ENCODE measurements at places on chromosomes 6 and 20.

DNA sequence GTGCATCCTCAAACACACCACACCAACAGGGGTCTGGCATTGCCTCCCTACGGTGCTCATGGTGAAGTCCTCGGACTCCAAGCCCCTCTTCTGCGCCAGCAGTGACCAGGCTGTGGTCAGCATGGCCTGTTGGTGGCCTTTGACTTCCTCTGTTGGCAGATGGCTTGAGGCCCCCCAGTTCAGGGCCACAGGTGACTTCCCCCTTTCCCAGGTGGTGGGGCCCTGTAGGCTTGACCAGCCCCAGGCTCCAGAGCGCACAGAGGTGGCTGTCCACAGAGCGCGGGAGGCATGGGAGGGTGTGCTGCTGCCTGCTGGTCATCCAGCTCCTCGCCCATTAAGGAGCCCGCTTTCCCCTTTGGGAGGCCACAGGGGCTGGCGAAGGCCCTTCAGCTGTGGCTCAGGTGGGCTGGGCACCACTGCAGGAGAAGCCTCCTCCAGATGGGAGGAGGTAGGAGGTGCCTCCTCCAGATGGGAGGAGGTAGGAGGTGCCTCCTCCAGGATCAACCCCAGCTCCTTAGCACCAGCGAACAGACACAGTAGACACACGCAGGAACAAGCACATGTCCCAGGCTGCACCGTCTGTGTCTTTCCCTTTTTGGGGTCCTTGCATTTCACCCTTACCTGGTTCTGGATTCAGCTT, 52.1 kb upstream of the BHLHE23 start:
- DNase-seq: peak; percentile 19

DNA sequence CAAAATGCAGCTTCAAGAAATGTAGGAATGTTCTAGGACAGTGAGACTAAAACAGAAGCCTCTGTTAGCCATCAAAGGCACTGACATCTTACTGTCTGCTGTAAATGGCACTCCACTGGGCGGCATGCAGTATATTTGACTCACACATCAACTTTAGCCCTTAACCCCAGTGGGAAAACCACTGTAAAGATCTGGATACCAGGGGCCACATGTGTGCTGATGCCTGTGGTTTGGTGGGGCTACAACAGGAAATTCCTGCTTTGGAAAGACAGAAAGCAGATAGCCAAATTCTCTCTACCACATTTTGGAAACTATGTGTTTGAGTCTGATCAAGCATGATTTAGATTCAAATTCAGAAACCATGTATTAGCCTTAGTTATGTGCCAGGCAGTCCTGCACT, 4.3 kb downstream of the PFDN4 start:
- no peak for DNase-seq

- DNase-seq: no peak
Observed at GRCh38 chr6:132494954-132495353, 18.0 kb downstream of the STX7 start.

GRCh38 chr20:37529214-37529967, 1.7 kb upstream of the BLCAP start:
- DNase-seq: no peak

GRCh38 chr20:48259456-48259855, 474.2 kb upstream of the SULF2 start:
- DNase-seq: no peak

- DNase-seq: no peak
Observed at GRCh38 chr6:118632359-118632758, 19.0 kb downstream of the CEP85L start.

DNA sequence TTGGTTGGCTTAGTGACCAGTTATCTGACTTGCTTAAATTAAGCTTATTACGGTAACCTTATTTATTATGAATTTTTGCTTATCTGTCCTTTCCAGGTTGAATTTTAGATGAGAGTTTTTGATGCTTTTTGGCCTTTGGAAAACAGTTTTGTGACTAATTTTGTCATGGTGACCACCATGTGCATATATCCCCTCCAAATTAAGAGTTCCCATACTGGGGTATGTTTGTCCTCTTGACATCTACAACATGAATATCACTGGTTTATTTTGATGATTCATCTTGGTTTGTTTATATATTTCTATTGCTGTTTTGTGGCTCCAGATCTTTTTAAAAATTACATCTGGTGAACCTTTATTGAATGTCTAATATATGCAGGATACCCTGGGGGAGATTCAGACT, 61.4 kb downstream of the PHF20 start:
- DNase-seq: no peak

GRCh38 chr20:2122936-2123335, 21.3 kb downstream of the STK35 start:
- no peak for DNase-seq

DNA sequence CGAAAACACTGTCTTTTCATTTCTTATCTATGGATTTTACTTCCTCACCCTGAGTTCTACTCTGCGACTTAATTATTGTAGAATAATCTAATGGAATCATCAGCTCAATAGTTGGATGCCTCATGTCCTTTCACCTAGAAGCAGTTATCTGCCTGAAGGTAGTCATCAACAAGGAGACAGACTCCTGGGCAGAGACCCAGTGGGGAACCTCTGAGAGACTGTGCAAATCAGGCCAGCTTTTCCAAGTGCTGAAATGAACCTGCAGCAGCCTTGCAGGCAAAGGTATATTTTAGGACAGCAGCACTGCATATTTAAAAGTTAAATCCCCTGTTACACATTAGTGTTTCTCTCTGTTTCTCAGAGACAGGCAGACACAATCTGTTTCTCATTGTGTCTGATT, 99.7 kb upstream of the STMND1 start:
- no peak for DNase-seq

GRCh38 chr6:56230976-56231566, 16.3 kb downstream of the COL21A1 start:
- no peak for DNase-seq

DNA sequence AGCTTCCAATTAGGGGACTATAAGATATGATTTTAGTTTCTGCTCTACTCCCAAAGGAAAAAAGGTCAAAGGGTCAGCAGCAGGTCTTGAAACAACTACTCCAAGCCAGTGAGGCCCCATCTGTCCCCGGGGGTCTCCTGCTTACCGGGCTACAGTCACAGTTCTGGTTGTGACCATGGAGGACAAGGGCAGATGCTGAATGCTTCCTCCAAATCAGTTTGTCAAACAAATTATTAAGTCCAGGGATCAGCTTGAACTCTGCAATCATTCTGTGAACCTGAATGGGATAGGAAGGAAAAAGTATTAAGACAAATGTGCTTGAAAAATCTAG, 60.2 kb downstream of the MYH7B start:
- no peak for DNase-seq

- DNase-seq: no peak
Observed at GRCh38 chr6:113111550-113111949, 745.6 kb upstream of the MARCKS start.

DNA sequence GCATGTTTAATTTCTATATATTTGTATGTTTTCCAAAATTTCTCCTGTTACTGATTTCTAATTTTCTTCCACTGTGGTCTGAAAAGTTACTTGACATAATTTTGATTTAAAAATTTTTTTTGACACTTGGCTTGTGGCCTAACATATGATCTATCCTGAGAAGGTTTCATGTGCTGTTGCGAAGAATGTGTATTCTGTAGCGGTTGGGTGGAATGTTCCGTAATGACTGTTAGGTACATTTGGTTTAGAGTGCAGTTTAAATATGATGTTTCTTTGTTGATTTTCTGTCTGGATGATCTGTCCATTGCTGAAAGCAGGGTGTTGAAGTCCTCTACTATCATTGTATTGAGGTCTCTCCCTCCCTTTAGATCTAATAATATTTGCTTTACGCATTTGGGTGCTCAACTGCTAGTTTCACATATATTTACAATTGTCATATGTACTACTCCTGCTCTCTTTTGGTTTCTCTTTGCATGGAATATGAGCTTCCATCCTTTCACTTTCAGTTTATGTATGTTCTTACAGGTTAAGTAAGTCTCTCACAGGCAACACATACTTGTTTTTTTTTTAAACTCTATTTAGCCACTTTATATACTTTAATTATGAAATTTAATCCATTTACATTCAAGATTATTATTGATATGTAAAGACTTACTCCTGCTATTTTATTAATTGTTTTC, 19.5 kb upstream of the EDN1 start:
- DNase-seq: no peak

DNA sequence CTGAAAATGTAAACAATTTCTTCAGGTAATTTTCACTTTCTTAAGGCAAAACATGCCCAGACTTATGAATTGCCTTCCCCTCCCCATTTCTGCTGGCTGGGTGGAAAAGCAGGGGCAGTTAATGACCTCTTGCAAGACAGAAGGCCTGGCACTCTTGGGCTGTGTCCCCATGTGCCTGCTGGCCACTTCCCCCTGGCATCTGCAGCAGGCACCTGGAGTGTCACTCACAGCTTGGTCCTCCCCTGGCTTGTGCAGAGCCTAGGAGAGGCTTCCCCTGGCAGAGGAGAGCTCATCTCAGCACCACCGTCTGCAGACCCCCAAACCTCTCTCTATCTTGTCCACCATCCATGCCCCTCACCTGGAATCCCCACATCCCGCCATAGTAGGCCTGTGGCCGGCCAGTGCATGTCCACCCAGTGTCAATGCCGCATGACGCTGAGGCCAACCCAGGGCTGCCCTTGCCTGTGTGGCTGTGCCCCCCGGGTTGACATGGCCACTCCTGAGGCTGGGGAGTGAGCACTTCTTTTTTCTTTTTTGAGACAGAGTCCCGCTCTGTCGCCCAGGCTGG, 83.5 kb upstream of the SLC22A23 start:
- no peak for DNase-seq

GRCh38 chr6:32819729-32820128, 2.9 kb upstream of the HLA-DOB start:
- DNase-seq: no peak

DNA sequence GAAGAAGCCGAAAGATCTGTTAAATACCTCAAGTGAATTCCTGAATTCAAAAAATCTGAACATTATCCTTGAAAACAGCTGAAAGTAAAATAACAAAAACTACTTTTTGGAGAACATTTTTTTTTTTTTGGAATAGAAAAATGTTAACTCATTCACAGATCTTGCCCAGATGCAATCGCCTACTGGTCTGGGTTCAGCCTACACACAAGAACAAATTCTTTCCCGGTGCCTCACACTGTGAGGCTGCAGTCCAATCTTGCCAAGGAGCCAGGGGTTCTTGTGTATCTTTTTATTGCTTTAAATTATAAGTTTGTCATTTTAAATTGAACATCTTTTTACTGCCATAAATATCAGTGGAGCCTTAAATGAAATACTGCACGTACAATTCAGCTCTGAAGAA, 41.2 kb upstream of the TMEM200A start:
- DNase-seq: no peak

DNA sequence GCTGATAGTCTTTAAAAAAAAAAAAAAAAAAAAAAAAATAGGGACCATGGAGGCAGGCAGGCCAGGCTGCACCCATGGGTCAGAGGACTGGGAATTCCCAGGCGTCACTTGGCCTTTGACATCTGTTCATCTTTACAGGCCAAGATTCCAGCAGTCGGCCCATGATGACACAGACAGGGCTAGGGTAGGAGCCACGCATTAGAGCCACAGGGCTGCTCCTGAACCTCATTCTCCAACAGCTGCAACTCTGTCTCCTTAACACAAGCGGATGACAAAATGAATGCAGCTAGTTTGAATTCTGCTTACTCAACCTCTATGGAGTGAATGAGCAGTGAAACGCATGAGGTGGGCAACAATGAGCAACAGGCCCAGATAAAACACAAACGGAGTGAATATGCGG, 126.4 kb downstream of the LY86 start:
- DNase-seq: no peak

DNA sequence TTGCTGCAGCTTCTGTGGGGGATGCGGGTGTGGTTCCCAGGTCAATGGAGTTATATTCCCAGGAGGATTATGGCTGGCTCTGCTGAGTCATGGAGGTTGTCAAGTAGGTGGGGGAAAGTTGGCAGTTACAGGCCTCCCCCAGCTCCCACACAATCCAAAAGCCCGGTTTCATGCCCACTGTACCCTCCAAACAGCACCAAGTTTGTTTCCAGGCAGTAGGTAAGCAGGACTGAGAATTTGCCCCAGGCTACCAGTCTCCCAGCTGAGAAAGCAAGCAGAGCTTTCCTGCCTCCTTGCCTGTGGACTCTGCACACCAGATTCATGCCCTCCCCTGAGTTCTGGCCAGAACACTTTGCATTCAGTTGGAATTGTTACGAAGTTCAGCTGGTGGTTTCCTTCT, 578.2 kb downstream of the MEI4 start:
- no peak for DNase-seq

GRCh38 chr20:53692465-53693067, 98.9 kb upstream of the ZNF217 start:
- no peak for DNase-seq

- DNase-seq: no peak
Observed at GRCh38 chr20:59728722-59729430, 124.5 kb downstream of the PHACTR3 start.

DNA sequence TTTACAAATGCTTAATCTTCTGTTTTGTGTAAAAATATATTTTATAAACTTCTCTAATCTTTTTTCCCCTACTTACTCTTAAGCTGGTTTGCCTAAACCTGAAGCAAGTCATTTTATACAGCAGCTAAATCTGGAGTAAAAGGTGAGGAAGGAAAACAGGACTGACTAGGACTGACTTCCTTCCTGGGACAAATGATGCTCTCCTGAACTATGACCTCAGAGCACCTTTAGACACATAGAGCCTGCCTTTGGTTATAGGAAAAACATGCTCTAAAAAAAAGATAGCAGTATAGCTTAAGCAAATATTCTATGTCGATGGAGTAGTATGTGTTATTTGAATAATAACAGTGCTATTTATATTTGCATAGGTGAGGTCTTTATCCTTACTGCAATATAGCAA, 21.5 kb upstream of the ADGRG6 start:
- no peak for DNase-seq

GRCh38 chr20:815914-816606, 17.5 kb upstream of the FAM110A start:
- DNase-seq: peak; percentile 68

GRCh38 chr6:158211273-158212055, 43.3 kb downstream of the GTF2H5 start:
- DNase-seq: no peak

- DNase-seq: no peak
Observed at GRCh38 chr6:15512126-15512525, 150.7 kb downstream of the DTNBP1 start.

DNA sequence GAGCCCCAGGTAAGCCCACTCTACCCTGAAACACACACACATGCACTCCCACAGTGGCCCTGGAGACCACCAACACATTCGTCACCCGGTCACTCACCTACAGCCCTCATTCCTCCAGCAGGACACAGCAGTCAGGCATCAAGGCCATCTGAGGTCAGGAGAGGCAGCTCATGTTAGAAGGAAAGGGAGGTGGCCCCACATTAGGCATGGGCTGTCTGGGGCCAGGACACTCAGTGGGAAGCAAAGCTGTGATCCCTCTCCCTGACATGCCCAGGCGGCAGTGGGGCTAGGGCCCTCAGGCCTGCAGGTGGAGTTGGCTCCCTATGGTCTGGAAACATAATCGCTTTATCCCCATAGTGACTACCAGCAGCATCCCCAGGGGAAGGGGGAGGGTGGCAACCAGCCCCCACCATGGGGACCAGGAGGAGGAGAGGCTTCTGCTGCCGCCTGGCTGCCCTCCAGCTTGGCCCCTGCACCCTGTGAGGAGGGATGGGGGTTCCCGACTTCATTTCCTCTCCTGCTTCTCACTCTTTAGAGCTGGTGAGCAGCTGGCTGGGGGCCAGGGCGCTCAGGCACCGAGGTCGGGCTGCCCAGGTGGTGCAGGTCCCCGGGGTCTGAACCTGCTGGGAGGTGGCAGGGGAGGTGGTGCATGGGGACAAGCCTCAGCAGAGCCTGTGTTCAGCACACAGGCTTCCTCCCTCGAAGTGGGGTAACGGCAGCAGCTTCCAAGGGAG, 76.6 kb upstream of the CST7 start:
- DNase-seq: no peak

Data from lower lobe of right lung (tissue), 2 donors.